ENCODE measurements at places on chromosomes 4 and X.

- DNase-seq, result peak; percentile 0
These were observed 137.4 kb downstream of the DKK2 start for GRCh38 chr4:106898621-106899230.

DNA sequence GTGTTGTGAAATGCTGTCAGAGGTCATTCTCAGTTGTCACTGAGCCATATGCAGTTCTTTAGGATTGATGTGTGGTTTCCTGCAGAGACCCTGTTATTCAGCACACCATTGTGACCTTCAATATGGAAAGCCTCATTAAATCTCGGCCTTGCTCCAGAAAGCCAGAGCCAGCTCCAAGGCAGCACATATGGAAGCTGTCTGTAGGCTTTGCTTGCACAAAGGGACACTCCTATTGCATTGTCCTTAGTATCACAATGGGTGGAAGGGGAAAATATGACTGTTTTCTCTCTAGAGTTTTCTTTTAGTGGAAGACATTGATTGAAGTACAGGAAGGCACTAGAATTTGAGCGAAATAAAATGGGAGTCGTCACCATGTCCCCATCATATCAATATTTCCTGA lies 179.0 kb downstream of the CEP135 start:
- DNase-seq, result no peak

DNA sequence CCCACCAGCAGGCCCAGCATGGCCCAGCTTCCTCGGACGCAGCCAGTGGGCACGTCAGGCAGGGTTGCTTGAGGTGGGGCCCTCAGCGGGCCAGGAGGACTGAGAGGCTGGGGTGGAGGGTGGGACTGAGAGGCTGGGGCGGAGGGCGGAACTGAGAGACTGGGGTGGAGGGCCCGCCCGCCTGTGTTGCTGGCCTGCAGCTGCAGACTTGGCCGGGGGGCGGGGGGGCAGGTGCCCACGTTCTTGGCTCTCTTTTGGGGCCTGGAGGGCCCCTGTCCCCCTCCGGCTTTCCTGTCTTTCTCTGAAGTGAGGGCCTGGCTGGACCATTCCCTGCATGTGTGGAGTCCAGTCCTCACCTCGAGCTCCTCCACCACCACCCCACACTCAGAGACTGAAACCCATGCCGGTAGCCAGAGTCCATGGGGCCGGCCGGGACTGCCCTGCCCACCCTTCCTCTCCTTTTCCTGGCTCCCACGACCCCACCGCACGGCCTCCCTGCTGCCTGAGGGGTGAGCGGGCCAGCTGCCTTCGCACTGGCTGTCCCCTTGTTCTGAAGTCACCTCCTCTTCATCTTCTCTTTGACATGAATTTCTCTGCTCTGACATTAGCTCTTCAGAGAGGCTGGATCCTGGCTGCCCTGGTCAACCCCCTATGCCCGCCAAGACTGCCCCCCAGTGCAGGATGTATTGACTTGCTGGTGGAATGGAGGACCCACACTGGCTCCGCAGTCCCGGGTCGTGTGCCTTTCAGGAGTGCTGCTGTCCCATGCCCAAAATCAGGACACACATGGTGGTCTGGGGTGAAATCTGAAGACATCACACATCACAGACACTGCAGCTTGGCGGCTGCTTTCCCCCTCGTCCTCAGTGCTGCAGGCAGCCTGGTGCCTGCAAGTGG lies 10.1 kb upstream of the NKX1-1 start:
- no peak for DNase-seq

DNA sequence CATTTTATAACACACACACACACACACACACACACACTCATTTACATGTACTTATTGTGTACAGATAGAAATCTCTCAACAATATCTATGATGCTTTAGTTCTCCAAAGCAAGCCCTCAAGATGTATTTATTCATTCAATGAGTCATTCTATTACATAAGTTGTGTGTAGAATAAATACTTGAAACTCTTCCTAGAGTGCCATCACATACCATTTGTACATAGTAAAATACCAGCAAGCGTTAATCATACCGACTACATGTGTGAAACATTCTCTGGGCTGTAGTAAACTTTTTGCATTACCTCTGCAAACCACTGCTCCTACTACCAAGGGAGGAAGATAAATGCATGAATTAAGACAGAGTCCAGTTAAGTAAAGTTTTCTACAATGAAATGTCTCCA lies 70.9 kb downstream of the EPHA5 start:
- DNase-seq, result no peak

DNA sequence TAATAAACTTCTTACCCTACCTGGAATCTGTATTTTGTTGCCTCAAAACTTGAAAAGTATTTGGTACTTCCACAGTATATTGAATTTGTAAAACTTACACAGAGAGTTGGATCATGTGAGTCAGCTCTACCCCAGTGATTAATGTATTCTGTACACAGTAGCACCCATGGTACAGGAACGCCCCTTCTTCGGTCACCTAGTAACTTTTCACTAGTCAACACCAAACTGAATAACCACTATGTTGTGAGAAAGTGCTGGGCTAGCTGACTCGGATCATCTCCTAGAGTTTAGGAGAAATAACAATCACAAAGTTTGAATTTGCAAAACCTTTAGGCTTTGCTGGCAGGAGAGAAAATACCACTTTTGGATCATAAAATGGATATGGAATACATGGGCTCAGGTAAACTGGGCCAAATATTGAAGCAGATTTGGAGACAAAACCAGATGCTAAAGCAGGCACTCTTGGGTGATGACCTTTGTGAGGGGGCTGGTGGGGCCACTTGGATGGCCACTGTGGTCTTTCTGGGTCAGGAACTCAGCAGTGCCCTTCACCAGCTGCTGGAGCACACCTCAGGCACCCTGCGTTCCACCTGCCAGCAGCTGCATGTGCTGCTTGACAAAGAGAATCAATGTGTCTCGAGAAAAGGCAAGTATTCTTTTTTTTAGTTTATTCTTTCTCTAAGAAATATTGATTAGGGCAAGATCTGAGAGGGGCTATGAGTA lies at the start of gene DTHD1:
Gene DTHD1 (plus strand): TSS at position 233 of the 723 bp plus-strand sequence. CDS start 143 bp downstream, at position 376.
- DNase-seq, result no peak

GRCh38 chr4:166972071-166972470 lies 262.2 kb downstream of the SPOCK3 start:
- no peak for DNase-seq

- DNase-seq, result no peak
These were observed 36.8 kb upstream of the REST start for GRCh38 chr4:56870946-56871345.

- DNase-seq, result no peak
These were observed 47.0 kb upstream of the PGRMC1 start for GRCh38 chrX:119189115-119189514.

DNA sequence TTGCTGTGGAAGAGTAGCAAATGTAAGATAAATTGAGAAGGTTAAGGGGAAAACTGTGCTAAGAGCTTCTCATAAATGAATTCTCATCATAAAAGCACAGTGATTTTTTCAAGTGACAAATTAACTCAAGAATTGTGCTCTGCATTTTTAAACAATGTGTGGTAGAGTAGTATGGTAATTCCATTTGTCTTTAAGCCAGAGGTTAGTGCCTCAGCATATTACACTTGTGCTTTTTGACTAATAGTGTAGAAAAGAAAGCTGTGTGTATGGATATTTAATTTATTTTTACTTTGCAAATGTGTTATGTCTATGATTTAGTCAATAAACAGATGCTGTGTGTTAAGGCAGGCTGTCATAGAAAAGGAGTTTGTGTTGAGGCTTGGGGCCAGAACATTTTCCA lies 61.0 kb downstream of the FHIP1A start:
- DNase-seq, result no peak

DNA sequence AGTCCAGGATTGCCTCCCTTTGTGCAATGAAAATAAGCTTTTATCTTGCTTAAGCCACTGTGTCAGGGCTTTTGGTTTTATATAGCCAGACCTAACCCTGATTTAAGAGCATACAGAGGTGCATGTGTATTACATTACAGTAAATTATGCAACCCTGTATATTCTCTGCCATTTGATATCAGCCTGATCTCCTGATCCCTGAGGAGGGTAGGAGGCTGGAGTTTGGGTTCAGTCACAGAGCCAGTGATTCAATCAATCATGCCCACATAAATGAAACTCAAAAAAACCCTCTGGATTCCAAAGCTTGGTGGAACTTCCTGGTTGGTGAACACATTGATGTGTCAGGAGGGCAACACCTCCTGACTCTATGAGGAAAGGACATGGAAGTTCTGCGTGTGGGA lies 7.3 kb upstream of the KLHL8 start:
- no peak for DNase-seq

DNA sequence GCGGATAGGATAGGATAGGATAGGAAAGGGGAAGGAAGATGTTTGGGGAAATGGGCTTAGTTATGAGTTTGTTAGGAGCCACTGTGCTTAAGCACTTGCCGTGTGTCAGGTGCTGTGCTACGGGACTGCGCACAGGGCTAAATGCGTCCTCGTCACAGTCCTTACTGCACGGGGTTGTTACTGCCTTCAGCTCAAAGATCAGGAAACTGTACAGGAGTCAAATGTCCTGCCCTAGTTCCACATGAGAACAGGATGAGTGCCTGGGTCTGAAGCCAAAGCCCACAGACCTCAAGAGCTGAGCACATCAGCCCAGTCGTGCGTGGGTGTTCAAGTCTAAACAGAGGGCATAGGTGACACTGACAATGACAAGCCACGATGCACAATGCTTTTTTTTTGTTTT lies 15.0 kb downstream of the ACSL1 start:
- DNase-seq, result no peak

GRCh38 chrX:69961365-69962072 lies 88.2 kb downstream of the AWAT2 start:
- no peak for DNase-seq

GRCh38 chr4:71595576-71596108 lies 188.2 kb downstream of the GC start:
- DNase-seq, result no peak

- DNase-seq, result no peak
These were observed 186.5 kb downstream of the ANTXR2 start for GRCh38 chr4:79886557-79886956.

- DNase-seq, result no peak
These were observed 570 bp upstream of the RNF128 start for GRCh38 chrX:106725931-106726330.

DNA sequence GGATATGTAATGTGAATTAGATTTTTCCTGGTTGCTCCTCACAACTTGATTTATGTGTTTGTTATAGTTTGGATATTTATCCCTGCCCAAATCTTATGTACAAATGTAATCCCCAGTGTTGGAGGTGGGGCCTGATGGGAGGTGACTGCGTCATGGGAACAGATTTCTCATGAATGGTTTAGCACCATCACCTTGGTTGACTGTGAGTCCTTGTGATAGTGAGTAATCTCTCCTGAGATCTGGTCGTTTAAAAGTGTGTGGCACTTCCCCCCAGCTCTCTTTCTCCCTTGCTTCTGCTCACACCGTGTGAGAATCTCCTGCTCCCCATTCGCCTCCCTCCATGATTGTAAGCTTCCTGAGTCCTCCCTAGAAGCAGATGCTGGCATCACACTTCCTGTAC lies 2.2 kb downstream of the MID2 start:
- no peak for DNase-seq

GRCh38 chr4:948101-948935 lies 16.1 kb downstream of the TMEM175 start:
- no peak for DNase-seq

GRCh38 chr4:107991945-107992630 lies 2.4 kb downstream of the HADH start:
- DNase-seq, result no peak

DNA sequence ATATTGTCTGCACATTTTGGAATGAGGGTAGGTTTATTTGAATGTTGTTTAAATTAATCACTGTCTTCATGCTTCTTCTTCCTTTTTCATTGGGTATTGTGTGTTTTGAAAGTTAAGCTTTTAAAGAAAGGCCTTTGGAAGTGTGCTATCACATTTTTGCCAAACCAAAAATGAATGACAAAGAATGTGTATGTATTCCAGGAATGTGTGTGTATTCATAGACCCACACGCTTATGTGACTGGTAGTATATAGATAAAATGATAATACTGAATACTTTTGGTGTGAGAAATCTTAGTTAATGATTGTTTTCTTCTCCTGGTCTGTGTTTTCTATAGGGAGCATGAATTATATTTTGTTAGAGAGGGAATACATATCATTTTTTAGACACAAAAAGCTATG lies 404.4 kb downstream of the TLL1 start:
- no peak for DNase-seq

DNA sequence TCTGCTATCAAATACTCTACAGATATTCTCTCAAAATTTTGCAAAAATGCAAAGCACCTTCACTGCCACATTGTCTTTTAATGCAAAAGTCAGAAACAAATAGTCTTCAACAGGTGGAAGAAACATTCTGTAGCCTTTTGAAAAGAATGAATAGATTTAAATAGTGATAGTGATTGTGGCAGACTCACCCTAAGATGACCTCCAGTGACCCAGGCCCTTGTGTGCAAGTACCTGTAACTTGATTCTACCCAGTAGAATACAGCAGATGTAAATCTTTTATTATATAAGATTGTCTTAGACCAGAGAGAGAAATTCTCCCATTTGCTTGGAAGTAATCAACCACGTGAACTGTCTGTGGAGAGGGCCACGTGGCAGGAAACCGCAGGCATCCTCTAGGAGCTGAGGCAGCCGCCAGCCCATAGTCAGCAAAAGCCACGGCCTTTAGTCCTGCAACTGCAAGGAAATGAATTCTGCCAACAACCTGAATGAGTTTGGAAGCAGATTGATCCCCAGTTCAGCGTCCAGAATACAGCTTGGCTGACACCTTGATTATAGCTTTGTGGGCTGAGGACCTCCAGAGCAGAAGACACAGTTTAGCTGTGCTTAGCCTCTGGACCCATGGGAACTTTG lies 272.5 kb downstream of the ARHGAP10 start:
- no peak for DNase-seq

DNA sequence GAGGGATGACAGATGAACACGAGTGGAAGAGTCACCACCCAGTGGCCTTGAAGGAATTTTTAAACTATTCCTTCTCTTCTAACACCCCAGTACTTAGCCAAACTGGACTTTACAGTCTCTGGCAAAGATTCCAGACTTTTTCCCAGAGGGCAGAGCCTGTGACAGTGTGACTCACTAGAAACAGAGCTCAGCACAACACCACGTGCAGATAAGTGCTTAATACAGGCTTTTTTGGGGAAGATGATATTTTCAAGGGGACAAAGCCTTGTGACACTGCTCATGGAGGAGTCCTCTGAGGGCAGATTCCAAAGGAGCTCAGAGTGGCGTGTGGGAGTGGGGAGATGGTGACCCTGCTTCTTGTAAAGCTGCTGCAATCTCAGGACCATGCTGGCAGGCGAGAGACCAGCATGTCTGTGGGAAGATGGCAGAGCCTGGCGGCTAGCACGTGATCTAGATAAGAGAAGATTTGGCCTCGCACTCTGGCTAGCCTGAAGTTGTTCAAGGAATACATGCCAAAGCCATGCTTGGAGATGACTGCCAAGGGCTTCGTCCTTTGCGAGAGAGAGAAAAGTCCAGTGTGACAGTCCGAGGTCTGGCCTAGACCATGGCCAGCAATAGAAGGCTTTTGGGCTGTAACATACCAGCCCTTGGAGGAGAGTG lies 2.4 kb downstream of the RAB33A start:
- DNase-seq, result no peak
